ENCODE measurements at places on chromosomes 5 and 9. TPM values are rescaled to one million over a fixed set of nuclear protein-coding genes. Genes with fewer than 3 reads are reported as not detected.

GRCh38 chr9:132516911-132517310 is 65.5 kb upstream of the BARHL1 start:
- DNase-seq: no peak

DNA sequence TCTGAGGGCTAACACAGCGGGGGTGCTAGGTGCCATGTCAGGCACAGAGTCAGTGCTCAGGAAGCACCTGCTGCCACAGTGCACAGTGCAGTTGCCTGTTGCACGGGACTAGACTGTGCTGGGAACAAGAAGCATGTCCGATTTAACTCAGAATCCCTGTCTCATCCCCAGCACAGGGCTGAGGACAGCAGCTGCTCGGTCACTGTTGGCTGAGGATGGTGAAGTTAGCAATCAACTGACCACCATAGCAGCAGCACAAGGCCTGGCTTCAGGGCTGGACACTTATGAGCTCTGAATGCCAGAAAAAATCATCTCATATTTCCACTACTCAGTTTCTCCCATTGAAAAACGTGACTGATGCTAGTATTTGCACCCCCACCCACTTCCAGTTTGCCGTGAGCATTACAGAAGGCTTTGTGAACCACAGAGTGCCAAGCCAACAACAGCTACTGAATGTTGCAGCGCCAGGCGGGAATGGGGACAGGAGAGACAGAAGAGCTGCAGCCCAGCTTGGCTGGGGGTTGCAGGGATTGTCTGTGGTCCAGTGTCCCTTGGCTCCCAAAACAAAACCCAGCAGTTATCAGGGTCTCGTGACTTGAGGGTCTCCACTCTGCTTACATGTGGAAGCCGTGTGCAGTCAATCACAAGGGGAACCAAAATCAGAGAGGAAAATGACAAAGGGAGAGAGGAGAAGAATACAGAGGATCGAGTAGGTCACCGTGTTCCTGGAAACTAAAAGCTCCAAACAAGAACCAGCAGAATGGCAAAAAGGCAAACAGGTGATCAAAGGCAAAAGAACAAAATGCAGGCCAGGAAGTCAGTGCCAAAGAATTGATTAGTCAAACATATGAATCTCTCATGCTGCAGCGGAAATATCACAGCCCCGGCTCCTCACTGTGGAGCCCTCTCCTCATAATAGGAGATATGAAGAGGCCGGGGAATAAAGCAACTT is 155.6 kb downstream of the CRB2 start:
- DNase-seq: peak; percentile 56

DNA sequence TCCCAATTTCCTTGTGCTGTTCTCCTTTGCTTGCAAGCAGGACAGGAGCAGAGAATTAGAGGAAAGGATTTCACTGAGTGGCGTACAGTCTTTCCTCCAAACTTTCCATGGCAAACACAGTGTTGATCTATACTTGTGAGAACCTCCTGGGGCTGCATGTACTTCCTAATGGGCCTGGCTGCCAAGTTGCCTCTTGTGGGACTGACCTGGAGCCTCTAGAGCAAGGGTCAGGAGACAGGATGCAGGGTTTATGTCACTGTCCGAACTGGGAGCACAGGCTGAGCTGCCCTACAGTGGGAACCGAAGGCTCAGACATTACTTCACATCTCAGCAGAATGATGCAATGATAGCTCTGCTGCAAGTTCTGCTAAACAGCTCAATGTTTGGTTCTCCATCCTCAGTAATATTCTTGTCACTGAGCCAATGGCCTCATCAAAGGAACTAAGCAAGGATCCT is 102.3 kb downstream of the ENC1 start:
- DNase-seq: peak; percentile 9

- DNase-seq: no peak
These were observed 29.9 kb downstream of the CD180 start for GRCh38 chr5:67166460-67167285.

DNA sequence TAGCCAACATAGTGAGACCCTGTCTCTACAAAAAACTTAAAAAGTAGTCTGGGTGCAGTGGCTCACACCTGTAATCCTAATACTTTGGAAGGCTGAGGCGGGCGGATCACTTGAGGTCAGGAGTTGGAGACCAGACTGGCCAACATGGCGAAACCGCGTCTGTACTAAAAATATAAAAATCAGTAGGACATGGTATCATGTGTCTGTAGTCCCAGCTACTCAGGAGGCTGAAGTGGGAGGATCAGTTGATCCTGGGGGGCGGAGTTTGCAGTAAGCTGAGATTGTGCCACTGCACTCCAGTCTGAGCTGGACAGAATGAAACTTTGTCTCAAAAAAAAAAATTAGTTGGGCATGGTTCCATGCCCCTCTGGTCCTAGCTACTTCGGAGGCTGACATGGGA is 57.9 kb upstream of the MIER3 start:
- peak; percentile 64 for DNase-seq

DNA sequence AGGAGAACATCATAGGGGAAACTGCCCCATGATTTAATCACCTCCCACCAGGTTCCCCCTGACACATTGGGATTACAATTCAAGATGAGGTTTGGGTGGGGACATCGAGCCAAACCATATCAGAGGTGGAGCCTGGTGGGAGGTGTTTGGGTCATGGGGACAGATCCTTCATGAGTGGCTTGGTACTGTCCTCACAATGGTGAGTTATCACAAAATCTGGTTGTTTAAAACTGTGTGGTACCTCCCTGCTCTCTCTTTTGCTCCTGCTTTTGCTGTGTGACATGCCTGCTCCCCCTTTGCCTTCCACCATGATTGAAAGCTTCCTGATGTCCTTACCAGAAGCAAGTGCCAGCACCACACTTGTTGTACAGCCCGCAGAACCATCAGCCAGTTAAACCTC is 16.2 kb upstream of the ZFR start:
- DNase-seq: no peak

FXN gene
- 6.5 TPM for total RNA-seq

Data from myocyte (in vitro differentiated cells).